AG08395 (cell line): ENCODE measurements at places on chromosomes 5 and 9.

GRCh38 chr9:38004809-38005560, 64.0 kb downstream of the SHB start:
- DNase-seq: no peak

DNA sequence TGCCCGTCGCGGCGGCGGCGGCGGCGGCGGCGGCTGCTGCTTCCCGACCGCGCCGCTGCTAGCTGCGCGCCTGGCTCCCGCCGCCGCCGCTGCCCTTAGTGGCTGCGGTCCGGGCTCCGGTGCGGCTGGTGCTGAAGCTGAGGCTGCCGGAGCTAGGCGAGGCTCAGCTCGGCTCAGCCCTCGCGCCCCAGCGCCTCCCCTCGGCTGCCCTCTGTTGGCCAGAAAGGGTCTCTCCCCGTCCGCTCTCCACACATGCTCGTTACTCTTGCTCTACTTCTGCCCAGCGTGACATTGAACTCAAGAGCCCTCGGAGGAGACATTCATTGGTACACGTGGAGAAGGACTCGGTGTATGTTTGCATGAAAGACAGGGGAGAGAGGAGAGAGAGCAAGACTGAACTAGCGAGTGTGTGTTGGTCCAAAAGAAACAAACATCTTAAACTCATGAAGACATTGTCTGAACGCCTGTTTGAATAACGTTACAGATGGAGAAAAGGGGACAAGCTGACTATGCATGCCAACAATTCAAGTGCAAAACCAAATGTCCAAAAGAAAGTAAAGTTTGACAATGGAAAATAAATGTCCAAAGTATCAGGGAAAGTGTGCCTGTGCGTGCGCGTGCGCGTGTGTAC, at the start of gene HCN1:
Gene HCN1, minus strand, starts transcription at position 175 of the 631 bp plus-strand sequence.
- peak; percentile 78 for DNase-seq

DNA sequence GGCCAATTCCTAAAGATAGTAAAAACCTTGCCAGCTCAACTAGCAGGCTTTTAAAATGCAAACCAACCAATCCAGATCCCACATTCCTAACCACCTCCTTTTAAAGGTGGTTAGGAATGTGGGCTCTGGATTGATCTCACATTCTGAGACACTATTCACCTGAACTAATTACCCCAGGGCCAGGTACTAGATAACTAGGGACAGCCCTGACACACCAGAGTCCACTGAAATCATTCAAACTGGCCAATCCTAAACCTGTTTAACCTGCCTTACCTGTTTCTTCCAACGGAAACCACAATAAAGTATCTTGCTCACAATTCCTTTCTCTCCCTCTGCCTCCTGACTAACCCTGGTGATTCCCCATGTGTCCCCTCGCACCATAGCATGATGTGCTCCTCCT, 168.3 kb upstream of the DMAC1 start:
- DNase-seq: no peak

- no peak for DNase-seq
These were observed 63.5 kb downstream of the GADD45G start for GRCh38 chr9:89668216-89668865.

GRCh38 chr5:9034649-9035048, 511.2 kb downstream of the SEMA5A start:
- DNase-seq: peak; percentile 38

- DNase-seq: no peak
These were observed 1275.6 kb upstream of the CDH9 start for GRCh38 chr5:28313953-28314352.

GRCh38 chr5:140953234-140953633, 13.0 kb upstream of the PCDHAC2 start:
- DNase-seq: no peak

GRCh38 chr5:152527358-152528052, 122.4 kb upstream of the NMUR2 start:
- DNase-seq: no peak

GRCh38 chr9:85020791-85021190, 351.3 kb downstream of the NTRK2 start:
- no peak for DNase-seq

GRCh38 chr5:110651507-110651906, 75.0 kb downstream of the TMEM232 start:
- DNase-seq: peak; percentile 19

DNA sequence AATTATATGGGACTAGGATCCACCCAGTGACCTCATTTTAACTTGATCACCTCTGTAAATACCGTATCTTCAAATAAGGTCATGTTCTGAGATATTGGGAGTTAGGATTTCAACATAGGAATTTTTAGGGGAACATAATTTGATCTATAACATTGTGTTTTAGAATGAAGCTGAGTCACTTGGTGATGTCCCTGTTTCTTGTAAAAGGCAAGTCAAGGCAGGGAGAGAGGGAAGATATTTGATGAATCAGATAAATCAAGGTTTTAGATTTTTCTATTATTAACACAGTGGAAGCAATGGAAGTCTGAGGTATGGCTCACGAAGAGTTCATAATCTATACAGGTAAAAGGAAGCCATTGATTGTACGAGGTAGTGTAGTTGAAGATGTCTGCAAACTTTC, 11.8 kb upstream of the GPR151 start:
- no peak for DNase-seq

DNA sequence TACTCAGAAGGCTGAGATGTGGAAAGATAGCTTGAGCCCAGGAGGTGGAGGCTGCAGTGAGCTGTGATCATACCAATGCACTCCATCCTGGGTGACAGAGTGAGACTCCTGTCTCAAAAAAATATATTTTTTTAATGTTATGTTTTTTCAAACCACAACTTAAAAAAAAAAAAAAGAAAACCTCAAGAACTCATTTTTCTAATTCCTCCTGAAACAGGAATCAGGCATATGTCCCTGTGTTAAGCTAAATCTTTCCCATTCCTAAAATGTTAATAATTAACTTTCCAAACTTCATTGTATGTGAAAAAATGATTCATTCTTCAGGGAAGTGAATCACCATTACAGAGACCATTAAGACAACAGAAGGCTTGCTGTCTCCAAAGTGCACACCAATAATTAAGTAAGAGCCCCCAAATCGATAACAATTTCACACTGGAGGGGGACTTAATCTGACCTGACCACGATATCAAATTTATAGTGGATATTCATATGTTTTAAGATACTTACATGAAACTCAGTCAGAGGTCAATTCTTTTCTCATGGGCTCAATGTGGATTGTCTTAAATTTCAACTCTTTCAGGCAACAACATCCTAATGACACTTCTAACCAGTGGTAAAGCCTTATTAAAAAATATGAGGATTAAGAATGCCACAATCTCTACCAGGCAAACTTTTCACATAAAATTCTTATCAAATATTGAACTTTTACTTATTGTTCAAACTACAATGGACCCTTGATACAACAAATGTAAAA, 5.2 kb downstream of the CEMIP2 start:
- DNase-seq: peak; percentile 64

DNA sequence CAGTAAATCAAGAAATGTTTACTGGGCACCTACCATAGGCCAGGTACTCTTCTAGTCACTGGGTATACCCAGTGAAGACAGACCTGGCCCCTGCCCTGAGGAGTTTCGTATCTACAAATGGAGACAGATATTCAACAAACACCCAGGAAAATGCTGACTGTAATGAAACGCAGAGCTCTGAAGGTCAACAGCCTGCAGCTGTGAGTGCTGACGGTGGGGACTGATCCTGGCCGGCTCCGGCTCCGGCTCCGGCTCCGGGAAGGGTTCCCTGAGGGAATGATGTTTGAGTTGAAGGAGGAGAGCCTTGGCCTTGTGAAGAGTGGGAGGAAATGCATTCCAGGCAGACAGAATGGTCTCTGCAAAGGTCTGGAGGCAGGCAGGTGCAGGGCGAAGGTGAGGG, 23.1 kb downstream of the FGFR4 start:
- no peak for DNase-seq

- no peak for DNase-seq
These were observed 18.8 kb upstream of the ENHO start for GRCh38 chr9:34541540-34541939.

- peak; percentile 46 for DNase-seq
These were observed 101.7 kb upstream of the TLX3 start for GRCh38 chr5:171207256-171207847.

GRCh38 chr5:143199161-143199560, 204.3 kb downstream of the NR3C1 start:
- DNase-seq: no peak

- DNase-seq: no peak
These were observed 4.8 kb upstream of the ALDH1B1 start for GRCh38 chr9:38387751-38388150.

DNA sequence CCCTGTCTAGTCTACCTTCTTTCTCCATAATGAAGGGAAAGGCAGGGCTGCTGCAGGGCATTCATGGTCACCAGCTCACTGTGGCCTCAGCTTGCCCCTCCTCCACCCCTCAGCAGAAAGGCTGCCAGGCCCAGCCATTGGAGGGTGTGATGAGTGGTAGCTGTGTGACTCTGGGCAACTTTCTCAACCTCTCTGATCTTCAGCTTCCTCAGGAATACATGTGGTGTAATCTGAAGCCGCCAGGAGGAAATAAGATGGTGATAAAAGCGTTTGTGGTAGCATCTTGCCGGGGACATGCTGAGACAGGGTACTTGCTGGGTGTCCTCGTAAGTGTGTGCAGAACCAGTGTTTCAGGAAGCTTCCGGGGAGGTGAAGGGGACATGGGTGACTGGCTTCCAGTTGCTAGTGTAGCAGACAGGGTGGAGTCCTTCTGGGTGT, 9.8 kb downstream of the CXCL14 start:
- DNase-seq: no peak

DNA sequence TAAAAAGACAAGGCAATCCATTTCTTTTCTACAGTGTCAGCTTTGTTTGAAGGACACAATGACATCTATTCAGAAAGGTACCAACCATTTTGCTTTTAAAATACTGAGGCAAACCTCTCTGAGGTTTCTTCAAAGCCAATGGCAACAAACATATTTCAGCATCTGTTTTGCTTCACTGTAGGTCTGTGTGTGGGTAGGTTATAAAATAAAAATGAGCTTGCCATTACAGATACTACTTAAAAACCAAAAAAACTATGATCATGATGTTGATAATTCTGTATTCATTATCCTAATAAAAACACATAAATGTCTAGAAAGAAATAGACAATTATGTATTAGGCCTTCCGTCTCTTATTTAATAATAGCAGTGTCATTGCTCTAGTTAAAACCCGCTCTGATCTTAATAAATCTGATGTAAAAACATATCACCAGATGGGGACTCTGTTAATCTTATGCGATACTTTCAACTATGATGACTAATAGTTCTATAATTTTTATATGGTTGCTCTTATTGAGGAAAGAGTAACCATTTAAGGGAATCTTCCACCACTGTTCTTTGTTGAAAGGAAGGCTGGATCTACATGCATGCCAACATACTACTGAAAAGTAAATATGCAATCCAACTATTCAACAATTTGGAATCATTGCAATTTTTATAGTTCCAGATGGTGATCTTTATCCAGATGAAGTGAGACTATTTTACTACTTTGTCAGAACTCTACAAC, 647.2 kb downstream of the PDE4D start:
- DNase-seq: no peak

DNA sequence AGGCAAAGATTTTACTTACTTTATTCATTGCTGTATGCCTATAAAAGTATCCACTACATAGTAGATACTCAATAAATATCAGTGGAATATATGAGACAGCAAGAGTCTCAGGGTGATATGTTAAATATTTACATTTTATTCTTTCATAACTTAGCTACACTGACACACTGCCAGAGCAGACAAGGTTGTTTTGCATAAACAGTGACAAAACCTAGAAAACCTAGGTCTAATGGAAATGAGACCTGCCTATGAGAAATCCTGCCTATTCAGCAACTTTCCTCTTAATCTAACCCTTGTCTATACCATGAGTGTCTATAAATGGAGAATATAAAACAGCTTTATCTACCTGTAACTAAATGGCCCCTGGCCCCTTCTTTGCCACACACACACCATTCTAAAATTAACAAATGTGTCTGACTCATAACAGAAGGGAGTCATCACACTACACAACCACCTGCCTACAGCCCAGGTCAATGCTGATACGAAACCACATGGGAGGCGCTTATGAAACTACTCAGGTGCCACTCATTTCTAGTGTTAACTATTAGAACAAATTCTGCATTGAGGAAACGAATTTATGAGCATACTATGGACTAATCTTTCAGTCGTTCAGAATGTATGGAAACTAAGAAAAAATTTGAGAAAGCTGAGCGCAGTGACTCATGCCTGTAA, 60.3 kb downstream of the UBAP2 start:
- DNase-seq: no peak

DNA sequence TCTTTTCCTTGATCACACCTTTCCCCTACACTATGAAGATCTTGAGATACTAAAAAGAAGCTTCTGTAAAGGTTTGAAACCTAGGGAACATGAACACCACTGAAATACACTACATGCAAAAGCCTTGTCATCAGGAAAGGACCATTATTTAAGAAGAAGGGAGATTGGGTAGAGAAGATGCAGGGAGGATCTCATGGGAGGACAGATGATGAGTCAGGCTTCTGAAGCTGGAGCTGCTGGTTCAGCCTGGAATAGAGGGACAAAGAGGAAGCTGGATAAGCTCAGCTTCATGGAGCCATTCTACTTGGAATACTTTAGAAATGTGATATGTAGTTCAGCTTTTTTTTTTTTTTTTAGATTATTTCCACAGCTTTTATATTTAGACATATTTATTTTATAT, 169.8 kb downstream of the MAN2A1 start:
- DNase-seq: peak; percentile 28

GRCh38 chr5:119088438-119088837, 17.6 kb downstream of the DMXL1 start:
- no peak for DNase-seq

GRCh38 chr9:26321935-26322334, 570.7 kb downstream of the CAAP1 start:
- DNase-seq: no peak

- DNase-seq: no peak
These were observed 155.7 kb upstream of the ZNF462 start for GRCh38 chr9:106707291-106707690.

DNA sequence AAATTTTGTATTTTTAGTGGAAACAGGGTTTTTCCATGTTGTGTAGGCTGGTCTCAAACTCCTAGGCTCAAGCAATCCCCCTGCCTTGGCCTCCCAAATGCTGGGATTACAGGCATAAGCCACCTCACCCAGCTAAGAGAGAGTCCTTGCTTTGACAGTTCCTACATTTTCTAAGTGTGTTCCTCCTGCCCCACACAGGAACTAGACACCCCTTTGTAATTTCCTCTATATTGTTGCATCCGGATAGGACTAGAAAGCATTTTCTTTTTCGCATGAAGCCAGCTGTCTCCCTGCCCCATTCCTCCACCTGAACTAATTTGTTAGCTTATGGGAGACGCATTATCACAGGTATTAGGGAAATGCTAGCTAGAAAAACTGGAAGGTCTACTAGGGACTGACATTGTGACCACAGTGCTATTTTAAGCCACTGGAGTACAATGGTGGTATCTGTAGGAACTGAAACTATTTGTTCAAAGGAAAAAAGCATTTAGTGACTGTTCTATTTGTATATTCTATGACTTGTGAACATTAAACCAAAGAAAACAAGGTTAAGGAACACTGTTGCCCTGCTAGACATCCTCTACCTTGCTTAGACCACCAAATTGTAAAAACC, 214.1 kb downstream of the SMARCA2 start:
- DNase-seq: no peak

DNA sequence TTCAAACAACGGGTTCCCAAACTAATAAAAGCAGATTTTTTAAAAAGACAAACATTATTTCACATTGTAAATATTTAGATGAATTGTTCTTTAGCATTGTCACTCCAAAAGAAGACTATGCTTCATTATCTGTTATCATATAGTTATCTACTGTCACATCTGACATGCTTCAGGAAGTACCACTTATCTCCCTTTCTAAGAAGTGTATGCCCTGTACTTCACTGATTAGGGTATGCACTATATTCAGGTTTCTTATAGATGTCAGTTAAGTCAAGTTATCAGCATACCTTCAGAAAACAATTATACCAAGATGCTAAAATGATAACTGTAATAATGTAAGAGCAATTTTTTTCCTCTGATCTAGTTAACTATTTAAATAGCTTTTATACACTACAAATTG, 40.4 kb downstream of the LMBRD2 start:
- DNase-seq: no peak
